ENCODE measurements at places on chromosomes 16 and 17.
A peak's percentile ranks its signal among the peaks of the same experiment; 100 is the strongest.

GRCh38 chr17:57424777-57425188, 168.5 kb downstream of the MSI2 start:
- no peak for DNase-seq

GRCh38 chr16:11990702-11991390, 14.3 kb downstream of the SNX29 start:
- DNase-seq = no peak

- no peak for DNase-seq
Observed at GRCh38 chr17:48453447-48453846, 23.4 kb upstream of the SKAP1 start.

DNA sequence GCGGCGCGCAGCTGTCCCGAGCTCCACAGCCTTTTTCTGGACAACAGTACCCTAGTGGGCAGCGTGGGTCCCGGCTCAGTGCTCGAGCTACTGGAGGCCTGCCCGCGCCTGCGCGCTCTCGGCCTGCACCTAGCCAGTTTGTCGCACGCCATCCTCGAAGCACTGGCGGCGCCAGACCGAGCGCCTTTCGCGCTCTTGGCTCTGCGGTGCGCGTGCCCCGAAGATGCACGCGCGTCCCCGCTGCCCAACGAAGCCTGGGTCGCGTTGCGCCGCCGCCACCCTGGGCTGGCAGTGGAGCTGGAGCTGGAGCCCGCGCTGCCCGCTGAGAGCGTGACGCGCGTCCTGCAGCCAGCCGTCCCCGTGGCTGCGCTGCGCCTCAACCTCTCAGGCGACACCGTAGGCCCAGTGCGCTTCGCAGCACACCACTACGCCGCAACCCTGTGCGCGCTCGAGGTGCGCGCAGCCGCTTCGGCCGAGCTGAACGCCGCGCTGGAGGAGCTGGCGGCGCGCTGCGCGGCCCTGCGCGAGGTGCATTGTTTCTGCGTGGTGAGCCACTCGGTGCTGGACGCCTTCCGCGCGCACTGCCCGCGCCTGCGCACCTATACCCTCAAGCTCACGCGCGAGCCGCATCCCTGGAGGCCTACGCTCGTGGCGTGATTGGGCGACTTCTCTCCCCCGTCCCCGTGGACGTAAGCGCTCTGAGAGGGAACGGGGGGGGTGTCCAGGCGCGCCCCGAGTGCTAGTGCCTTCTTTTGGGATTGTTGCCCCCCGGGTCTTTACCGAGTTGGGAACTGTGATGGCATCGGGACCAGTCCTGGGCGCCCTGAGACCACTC, 1.2 kb upstream of the HSF4 start:
- DNase-seq = no peak

- no peak for DNase-seq
Observed at GRCh38 chr17:60751884-60752283, 74.2 kb downstream of the BCAS3 start.

- no peak for DNase-seq
Observed at GRCh38 chr17:66098040-66098439, 93.9 kb downstream of the CEP112 start.

GRCh38 chr17:40035162-40035559, 19.0 kb downstream of the MED24 start:
- DNase-seq = peak; percentile 32

DNA sequence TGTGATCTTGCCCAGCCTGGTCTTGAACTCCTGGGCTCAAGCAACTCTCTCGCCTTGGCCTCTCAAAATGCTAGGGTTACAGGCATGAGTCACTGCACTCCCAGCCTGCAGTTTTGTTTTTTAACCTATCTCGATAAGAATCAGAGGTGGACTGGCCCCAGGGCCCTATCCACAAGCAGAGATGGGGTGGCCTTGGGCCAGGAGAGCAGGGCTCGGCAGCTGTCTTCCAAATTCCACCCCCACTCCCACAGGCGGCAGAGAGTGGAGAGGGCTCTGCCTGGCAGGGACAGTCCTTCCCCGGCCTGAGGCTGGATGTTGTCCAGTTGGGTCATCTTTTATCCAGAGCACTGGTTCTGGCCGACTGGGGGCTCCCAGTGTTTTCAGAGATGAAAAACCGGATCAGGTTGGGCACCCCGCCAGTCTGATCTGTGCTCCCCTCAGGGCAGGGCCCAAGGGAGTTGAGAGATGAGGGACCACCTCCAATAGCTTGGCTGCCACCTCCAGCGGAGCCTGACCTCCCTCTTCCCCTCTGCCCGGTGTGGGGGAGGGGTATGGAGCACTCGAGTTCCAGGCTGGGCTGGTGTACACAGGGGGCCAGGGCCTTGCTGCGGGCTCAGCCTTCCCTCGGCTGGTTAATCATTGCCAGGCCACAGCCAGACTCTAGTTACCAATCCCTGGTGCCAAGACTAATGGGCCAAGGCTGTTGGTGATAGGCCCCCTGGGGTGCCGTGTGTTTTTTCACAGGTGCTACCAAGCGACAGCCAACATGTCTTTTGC, 30.3 kb upstream of the MYO15B start:
- DNase-seq = no peak

- no peak for DNase-seq
Observed at GRCh38 chr16:19940195-19940594, 55.5 kb upstream of the GPRC5B start.

DNA sequence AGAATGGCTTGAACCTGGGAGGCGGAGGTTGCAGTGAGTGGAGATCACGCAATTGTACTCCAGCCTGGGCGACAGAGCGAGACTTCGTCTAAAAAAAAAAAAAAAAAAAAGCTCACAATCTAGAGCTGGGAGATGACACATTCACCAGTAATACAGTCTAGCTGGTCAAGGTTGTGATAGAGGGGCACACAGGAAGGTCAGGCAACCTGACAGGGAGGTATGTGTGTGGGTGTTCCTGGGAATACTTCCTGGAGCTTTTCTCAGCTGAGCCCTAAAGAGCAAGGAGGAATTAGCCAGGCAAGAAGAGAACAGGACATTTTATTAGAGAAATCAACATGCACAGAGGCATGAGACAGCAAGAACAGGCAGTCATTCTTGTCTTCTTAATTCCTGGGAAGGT, 216.7 kb downstream of the SHISA9 start:
- DNase-seq = no peak

GRCh38 chr16:57666353-57667047, 1.6 kb upstream of the ADGRG3 start:
- DNase-seq = no peak

DNA sequence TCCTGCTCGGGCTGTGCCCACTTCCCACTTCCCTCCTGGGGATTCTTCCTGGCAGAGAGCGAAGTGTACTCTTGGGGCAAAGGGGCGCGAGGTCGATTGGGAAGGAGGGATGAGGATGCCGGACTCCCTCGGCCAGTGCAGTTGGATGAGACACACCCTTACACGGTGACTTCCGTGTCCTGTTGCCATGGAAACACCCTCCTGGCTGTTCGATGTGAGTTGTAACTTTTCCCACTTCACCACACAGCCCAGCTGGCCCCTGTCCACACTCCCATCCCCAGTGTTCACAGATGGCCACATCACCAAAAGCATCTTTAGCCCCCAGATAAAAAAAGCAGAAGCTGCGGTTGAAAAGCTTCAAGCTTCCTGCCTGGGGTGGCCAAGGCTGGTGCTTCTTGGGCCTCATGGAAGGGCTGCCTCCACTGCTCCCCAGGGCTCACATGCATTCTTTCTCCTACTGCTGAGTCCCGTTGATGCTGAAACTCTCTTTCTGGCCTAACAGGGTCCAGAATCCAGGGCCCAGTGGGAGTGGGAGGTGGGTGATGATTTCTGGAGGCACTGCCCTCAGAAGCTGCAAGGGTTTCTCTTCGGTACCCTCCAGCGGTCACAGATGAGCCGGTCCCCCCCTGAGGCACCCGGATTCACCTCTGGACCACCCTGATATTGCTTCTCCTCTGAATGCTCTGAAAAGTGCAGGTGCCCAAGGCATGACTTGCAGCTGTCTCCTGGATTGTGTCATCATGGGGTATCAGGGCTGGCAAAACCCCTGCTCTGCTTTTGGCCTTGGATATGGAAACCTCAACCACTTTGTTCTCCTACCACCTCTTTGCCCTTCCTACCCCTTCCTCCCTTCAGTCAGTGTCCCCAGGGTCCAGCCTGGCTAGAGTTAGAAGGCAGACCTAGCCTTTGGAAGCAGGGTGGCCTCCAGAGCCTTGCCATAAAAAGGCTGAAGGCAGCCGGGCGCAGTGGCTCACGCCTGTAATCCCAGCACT, 2.2 kb upstream of the TRAF4 start:
- peak; percentile 62 for DNase-seq

GRCh38 chr17:81517339-81518112, 4.9 kb upstream of the ACTG1 start:
- peak; percentile 91 for DNase-seq

Data from GM13976 (cell line).